Posterior vena cava (tissue), 2 donors: ENCODE measurements at places on chromosomes 5 and 9.

DNA sequence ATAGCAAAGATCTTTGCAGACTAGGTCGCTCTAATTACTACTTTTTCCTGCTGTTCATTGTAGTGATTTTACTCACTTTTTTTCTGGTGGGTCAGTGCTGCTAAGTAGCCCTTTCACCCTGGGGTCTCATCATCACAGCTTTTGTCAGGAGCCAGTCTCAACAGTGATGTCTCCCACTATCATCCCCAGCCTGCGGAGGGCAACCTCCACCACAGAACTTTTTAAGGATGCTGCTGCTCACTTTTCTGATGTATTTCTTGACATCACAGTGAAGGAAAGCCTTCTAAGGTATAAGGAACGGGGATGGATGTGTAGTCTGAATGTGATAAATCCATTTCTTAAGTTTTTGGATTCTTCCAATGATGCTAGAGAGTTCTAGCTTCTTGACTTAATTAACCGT is 242.5 kb upstream of the RIOK2 start:
- no peak for DNase-seq

DNA sequence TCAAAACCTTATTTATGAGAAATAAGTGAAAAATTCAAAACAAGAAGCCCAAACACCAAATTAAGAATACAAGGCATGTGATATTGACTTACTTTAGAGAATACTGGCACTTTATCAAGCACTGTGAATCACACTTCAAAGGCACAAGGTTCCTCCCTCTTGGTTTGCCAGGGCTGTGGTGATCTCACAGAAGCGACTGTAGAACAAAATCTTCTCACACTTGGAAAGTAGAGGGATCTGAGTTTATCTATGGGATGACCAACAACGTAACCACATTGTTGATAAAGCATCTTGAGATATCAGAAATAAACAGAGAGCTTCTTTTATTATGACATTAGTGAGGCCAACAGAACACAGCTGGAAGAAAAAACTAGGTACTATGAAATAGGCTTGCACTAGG is 295.9 kb downstream of the NFIB start:
- DNase-seq: no peak

- no peak for DNase-seq
These were observed 2.2 kb upstream of the PLPP7 start for GRCh38 chr9:131287359-131287758.

DNA sequence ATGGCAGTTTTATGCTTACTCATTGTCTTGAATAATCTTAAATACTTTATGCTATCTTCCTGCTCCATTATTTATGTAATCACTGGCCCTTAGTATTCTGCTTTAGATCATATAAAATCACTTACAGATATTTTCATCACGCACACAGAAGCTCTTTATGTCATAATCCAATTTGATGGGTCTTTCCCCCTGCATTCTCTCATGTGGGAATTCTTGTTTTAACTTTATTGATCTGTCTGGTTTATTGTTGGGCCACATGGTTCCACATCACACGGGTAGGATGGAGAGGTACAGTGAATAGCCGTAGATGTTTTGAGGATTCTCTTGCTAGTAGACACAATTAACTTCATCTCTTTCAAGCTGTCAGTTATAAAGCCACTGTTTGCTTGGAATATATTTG is 27.0 kb downstream of the PLPPR1 start:
- no peak for DNase-seq

- DNase-seq: no peak
These were observed 3.5 kb upstream of the MSX2 start for GRCh38 chr5:174720612-174721529.

- no peak for DNase-seq
These were observed 198.1 kb upstream of the TRPC7 start for GRCh38 chr5:136563489-136563888.

GRCh38 chr9:134186471-134187109 is 22.2 kb upstream of the RNU6ATAC start:
- peak; percentile 72 for DNase-seq

DNA sequence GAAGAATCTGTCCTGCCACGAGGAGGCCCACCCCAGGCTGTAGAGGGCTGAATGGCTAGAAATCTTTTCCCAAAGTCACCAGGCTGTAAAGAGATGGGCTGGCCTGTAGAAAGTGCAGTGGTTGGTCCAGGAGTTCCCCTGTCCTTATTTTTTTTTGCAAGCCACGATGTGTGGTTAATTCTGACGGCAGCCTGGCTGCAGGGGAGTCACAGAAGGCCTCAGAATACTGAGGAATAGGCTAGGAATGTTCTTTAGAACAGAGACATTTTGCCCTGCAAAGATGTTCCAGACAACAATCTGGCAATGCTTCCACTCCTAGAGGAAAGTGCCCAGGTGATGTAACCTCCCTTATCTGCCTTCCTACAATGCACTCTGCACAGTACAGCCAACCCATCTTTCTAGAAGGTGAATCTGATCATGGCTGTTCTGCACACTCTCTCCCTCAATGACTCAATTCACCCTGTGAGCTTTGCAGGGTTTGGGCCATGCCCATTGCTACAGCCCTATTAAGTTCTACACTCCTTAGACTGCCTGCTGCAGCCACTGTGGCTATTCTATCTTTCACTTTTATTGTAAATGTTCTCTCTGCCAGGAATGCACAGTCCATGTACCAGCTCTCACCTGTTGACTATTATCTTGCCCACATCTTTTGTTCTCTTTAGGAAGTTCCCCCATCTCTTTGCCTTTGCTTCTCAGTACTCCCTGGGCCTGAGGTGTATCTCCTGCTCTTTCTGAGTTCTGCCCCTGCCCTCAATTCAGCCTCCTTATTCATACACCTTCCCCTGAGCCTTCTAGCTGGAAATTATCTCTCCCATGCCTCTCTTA is 377.8 kb upstream of the CLINT1 start:
- DNase-seq: no peak
